ENCODE measurements at places on chromosomes 3 and 15. TPM values are rescaled to one million over a fixed set of nuclear protein-coding genes. Genes with fewer than 3 reads are reported as not detected.

Gene SLC9C1
- 0.25 TPM for total RNA-seq

Gene CKMT1B
- 6.9 TPM for total RNA-seq

Gene CDV3
- total RNA-seq = 89.2 TPM

Gene IGDCC3
- total RNA-seq = 9.8 TPM

Gene ST8SIA2
- 77.4 TPM for total RNA-seq

Gene RAB6B
- 88.3 TPM for total RNA-seq

Gene TIGIT
- under 0.01 TPM for total RNA-seq

Gene PPP1R14D
- total RNA-seq = not detected

Gene TMF1
- total RNA-seq = 30.0 TPM

Gene C2CD4B
- 1.2 TPM for total RNA-seq

Gene LPP
- 8.6 TPM for total RNA-seq

Gene DIPK2A
- total RNA-seq = 30.5 TPM

Gene HIGD2B
- not detected for total RNA-seq

Gene TIMMDC1
- total RNA-seq = 19.4 TPM

Gene LARP6
- 10.8 TPM for total RNA-seq

Gene LDHAL6B
- not detected for total RNA-seq

Gene ROBO2
- total RNA-seq = 253 TPM

Gene IL5RA
- 0.49 TPM for total RNA-seq

Gene RBP2
- total RNA-seq = not detected

Gene PLSCR4
- total RNA-seq = 6.4 TPM

Gene TGM4
- not detected for total RNA-seq

Gene CFAP100
- 2.5 TPM for total RNA-seq

Gene SCG5
- 101 TPM for total RNA-seq

Gene DUOXA2
- not detected for total RNA-seq

Gene PPP2R3A
- 29.7 TPM for total RNA-seq

Gene FSIP1
- total RNA-seq = 7.4 TPM

Gene SH2D7
- not detected for total RNA-seq

Gene APH1B
- 16.0 TPM for total RNA-seq

Gene MESD
- total RNA-seq = 10.3 TPM

Gene ANAPC13
- total RNA-seq = 40.8 TPM

Measured in temporal lobe (tissue), 4 donors.